Renal cortex interstitium (tissue), 15 donors: ENCODE measurements at places on chromosomes 7 and 10.

DNA sequence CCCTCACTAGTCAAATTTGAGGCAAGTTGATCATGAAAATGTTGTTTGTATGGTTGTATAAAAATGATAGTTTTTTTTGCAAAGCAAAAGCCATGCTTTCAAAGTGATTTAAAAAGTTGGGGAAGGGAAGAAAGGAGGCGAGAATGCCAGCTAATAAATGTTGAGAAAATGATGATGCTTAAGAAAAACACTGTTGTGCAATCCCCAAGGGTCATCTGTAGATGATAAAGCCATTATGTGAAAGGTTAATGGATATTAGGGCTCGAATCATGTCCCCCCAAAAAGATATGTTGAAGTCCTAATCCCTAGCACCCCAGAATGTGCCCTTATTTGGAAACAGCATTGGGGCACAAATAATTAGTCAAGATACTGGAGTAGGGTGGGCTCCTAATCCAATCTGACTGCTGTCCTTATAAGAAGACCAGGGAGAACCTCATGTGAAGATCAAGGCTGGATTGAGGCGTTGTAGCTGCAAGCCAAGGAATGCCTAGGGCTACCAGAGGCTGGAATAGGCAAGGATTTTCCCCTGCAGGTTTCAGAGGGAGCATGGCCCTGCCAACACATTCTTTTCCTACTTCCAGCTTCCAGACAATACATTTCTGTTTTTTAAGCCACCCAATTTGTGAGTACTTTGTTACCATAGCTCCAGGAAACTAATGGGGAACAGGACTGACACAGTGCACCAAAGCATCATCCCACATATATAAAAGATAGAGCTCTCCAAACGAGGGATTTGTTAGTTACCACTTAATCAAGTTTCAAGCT, 35.4 kb upstream of the MKLN1 start:
- no peak for DNase-seq

- DNase-seq, result no peak
These were observed 7.7 kb downstream of the CREB3L2 start for GRCh38 chr7:137994216-137994615.

DNA sequence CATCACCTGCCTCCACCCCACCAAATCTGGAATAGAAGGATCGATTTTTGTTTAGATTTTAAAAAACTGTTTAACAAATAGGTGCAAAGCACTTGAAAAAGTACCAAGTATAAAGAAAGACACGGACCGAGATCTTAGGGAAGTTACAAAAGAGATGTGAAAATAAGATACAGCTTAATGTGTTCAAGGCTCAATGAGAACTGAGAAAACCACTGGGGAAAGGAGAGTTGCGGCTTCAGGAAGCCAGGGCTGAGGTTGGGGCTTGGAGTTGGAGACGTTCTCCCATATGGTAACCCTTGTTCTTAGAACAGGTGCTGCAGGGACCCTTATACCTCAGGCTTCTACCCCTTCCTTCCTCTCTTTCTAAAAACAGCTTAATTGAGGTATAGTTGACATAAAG, 140.2 kb downstream of the FANK1 start:
- no peak for DNase-seq

DNA sequence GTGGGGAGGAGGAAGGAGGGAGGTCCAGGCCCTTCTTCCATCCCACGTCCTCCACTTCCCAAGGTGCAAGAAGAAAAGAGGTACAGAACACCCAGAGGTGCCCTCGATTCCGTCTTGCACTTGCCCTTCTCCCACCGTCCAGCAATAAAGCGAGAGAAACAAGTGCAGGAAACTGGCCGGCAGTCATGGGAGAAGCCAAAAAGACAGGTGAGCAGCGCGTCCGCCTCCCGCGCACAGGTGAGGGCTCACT, 1.3 kb downstream of the C10orf95 start:
- DNase-seq, result no peak

DNA sequence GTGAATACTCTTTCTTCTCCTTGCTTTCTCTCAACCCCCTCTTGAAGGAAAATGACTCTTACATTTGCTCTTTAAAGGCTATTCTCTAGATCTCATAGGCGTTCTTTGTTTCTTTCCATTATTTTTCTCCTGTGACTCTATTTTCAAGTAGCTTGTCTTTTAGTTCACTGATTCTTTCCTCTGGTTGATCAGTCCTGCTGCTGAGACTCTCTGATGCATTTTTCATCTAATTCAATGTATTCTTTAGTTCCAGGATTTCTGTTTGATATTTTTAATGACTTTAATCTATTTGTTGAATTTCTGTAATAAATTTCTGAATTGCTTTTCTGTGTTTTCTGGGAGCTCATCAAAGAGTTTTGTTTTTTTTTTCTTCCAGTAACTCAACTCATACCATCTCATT, 397.7 kb downstream of the CNTNAP2 start:
- DNase-seq, result no peak

DNA sequence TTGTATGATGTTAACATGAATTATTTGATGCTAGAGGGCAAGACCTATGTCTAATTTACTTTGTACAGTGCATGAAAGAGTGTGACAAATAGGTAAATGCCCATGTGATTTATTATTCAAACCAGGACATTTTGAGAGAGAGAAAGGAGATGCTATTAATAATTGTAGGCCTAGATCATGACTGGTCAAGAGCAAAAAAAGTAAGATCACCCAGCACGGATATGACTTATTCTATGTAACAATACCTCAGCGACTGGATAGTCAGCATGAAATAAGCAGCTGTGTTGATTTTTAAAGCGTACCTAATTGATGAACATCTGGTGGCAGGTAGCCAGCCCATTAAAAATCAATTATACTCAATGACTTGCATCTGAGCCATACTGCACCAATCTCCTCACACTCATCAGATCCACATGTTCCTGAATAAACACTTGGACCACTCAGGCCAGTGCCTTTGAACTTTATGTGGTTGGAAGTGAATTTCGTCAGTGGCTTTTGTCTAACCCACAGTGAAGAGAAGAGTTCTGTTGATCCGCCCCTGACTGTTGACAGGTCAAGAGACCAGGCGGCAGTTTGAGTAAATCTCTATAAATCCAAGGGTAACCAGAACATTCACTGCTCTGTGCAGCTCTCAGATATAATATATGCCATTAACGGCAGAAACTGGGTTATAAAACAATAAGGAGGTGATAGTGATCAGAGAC, 435.3 kb downstream of the MDFIC start:
- DNase-seq, result no peak

DNA sequence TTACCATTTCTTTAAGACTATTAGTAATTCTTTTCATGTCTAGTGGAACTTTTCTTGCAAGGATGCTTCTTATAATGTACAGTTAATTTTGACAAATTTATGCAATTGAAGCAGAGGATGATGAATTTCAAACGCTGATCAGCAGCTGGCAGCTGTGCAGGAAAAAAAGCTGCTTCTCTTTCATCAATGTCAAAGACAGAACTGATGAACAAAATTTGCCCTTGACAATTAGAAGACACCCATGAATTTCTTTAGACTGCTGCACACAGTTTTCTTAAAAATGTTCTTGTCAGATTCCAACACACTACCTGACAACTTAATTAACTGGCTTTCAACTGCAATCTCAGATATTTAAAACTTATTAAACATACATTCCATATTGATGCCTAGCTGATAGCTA, 138.3 kb downstream of the SKAP2 start:
- DNase-seq, result no peak
